ENCODE measurements at places on chromosomes 6 and 20. TPM values are rescaled to one million over a fixed set of nuclear protein-coding genes. Genes with fewer than 3 reads are reported as not detected.

SIRPB2 gene
- total RNA-seq, result not detected

SLC22A16 gene
- total RNA-seq, result not detected

TUBB gene
- total RNA-seq, result 592 TPM

RAET1L gene
- not detected for total RNA-seq
